ENCODE measurements at places on chromosomes 1 and 21. TPM values are rescaled to one million over a fixed set of nuclear protein-coding genes. Genes with fewer than 3 reads are reported as not detected.

- no peak for DNase-seq
Observed at GRCh38 chr1:118360817-118361216, 175.8 kb upstream of the SPAG17 start.

DNA sequence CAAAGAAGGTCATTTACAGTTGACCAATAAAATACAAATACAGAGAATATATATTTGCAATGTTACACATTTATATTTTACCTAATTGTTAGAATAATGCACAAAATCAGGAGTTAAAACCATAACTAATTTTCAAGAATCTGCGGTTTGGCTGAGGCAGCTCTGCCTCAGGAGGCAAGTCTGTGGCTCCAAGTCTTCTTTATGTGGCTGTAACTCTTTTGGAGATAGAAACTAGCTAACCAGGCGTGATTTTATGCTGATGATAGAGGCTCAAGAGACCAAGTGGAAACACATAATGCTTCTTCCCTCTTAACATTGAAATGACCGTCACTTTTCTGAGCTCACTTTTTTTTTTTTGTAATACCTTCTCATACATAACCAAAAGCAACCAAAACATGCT, 744.7 kb upstream of the CXADR start:
- no peak for DNase-seq

DNA sequence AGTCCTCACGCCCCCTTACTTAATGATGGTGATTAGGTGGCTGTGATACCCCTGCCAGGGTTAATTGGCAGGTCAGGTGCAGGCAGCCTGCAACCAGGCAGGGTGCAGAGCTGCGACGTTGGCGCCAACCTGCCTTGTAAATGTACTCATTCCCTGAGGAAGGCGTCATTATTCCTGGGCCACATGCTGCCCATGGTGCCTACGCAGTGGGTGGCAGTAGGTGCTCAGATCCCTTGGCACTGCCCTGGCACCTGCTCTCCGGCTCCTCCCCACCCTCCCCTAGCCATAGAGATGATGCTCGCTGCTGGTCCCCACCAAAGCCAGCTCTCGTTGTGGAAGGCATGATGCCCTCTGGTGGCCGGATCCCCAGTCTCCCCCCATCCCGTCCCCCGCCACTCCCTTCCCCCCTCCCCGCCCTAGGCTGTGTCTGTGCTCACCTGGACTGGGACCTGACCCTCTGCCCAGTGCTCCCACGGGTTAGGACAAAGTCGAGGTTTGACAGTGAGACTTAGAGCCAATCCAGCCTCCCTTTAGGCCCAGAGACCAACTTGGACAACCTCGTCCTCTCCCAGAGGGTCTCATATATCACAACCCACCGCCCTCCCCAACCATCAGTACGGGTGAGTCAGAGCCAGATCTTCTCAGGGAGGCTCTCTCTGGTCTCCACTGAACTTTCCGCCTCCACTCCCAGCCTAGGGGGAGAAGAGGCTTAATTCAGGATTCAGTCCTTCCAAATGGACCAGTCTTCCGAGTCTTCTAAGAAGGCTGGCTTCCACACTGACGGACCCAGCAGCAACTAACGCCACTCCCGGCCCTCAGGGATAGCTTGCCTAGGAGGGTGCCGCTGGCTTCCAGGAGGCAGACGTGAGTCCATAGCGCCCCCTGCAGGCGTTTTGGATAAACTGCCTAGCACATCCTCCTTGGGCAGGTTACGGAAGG, 5.7 kb downstream of the KRTCAP2 start:
- DNase-seq: peak; percentile 73

The COL6A2 gene
- 650 TPM for total RNA-seq

- no peak for DNase-seq
Observed at GRCh38 chr1:3065396-3065795, 3.6 kb upstream of the PRDM16 start.

DNA sequence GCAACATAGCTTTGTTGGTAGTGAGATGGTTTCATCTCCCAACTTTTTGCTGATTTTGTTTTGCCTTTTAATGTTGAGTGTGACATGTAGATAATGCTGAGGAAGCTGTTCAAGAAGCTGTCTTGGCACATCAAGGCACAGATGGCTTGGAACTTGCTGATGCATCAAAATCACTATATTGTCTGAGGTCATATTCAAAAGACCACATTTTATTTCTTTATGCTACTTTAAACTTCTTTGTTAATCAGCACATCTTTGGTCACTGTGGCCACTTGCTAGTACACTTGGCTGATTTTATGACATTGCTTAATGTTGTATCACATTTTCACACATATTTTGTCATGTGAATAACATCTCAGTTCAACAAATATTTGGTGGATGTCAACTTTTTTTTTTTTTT, 87.1 kb upstream of the BCL10 start:
- DNase-seq: no peak

- no peak for DNase-seq
Observed at GRCh38 chr1:206685769-206686477, 1.2 kb downstream of the MAPKAPK2 start.

All from omental fat pad (tissue), 4 donors.